Kidney (tissue), 22 donors: ENCODE measurements at places on chromosomes 3 and 15. TPM values are rescaled to one million over a fixed set of nuclear protein-coding genes. Genes with fewer than 3 reads are reported as not detected.

DUOXA2 gene
- not detected for total RNA-seq

ONECUT1 gene
- total RNA-seq: not detected

SKOR1 gene
- total RNA-seq: 0.57 TPM

TF gene
- 1.4 TPM for total RNA-seq

IL17RC gene
- 27.5 TPM for total RNA-seq

SNURF gene
- total RNA-seq: 19.1 TPM

PLSCR4 gene
- total RNA-seq: 33.0 TPM

UBE2Q2 gene
- 31.6 TPM for total RNA-seq

ACP3 gene
- total RNA-seq: 67.8 TPM

PCSK6 gene
- total RNA-seq: 7.3 TPM

CEP152 gene
- total RNA-seq: 4.5 TPM

ELL3 gene
- 2.5 TPM for total RNA-seq

ALS2CL gene
- 78.9 TPM for total RNA-seq

FHIT gene
- 20.2 TPM for total RNA-seq

EOMES gene
- 1.3 TPM for total RNA-seq

NRROS gene
- 11.6 TPM for total RNA-seq

PAK6 gene
- 11.9 TPM for total RNA-seq

CHRFAM7A gene
- 2.7 TPM for total RNA-seq

PLA2G4F gene
- 51.2 TPM for total RNA-seq

CLDN1 gene
- 86.0 TPM for total RNA-seq

PARP15 gene
- 4.9 TPM for total RNA-seq

HERC2 gene
- total RNA-seq: 58.4 TPM

OR5K2 gene
- not detected for total RNA-seq

SQOR gene
- 67.5 TPM for total RNA-seq

CCDC33 gene
- 0.63 TPM for total RNA-seq

LRRC31 gene
- 0.76 TPM for total RNA-seq

SERINC4 gene
- total RNA-seq: 0.13 TPM

MFN1 gene
- total RNA-seq: 50.2 TPM

THBS1 gene
- total RNA-seq: 377 TPM

CCDC191 gene
- 11.7 TPM for total RNA-seq

SHC4 gene
- 0.50 TPM for total RNA-seq

ACSBG1 gene
- total RNA-seq: 0.13 TPM

AGTR1 gene
- 5.6 TPM for total RNA-seq

SYNPR gene
- total RNA-seq: not detected

SCAMP5 gene
- 13.4 TPM for total RNA-seq

SLC12A1 gene
- 201 TPM for total RNA-seq

HES1 gene
- 44.3 TPM for total RNA-seq
